Stimulated activated CD8-positive, alpha-beta memory T cell treated with anti-CD3 and anti-CD28 coated beads, Interleukin-7, amount 100 ng/mL, for 1 hour (primary cell): ENCODE measurements at places on chromosomes 3 and 15.

DNA sequence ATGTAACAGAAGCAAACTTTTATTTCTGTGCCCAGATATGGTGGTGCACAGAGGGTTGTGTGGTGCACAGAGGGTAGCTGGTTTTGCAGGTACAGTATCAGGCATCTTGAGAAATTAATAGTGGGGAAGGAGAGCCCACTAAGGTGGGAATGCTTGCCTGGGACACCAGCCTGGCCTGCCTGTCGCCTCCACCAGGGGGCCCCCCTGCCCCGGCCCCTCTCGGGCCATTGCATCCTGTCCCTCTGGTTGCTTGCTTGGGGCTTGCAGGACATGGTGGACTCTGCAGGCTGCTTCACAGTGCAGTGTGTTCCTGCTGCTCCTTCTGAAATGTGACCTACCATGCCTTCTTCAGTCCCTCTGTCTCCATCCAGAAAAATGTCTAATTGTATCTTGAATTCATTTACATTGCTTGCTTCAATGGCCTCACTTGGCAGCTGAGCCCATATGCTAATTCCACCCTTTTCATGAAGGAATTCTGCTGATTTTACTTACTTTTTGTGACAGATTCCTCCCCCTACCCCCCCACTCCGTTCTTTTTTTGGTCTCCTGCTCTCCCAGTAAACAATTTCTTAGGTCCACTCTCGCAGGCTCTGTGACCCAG, 73.6 kb downstream of the EEFSEC start:
- no peak for DNase-seq

GRCh38 chr3:65636326-65636725, 402.4 kb downstream of the MAGI1 start:
- DNase-seq = no peak

DNA sequence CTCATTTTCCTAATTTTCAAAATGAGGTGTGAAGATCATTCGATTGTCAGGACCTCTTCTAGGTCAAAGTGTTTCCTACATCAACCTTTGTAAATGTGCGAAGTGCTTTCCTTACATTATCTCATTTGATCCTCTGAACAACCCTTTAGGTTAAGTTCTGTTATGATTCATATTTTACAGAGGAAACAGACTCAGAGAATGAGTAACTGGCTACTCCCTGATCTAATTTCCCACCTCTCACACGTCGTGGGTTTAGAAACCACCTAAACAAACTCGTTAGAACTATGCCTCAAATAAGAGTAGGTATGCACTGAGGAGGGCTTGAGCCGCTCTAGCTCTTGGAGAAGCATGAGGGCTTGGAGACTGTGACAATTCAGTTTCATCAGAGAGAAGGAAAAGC, 148.6 kb downstream of the CD47 start:
- no peak for DNase-seq

DNA sequence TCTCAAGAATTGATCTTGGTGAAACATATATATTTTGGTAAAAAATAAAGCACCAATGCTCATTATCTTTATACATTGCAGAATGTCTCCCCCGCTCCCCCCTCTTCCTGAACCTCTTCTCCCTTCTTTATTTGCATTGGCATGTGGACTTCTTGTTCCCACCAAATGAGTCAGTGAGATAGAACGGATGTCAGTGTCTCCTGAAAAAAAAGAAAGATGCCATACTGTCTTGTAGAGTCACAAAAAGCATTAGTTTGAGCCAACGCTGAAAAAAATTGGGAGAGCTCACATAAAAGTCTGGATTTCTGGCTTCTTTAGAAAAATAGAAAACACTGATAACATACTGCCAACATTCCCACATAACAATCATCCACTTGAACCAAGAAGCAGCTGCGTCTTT, 32.0 kb upstream of the STXBP5L start:
- no peak for DNase-seq

- no peak for DNase-seq
These were observed 128.4 kb downstream of the EEFSEC start for GRCh38 chr3:128281461-128282367.

DNA sequence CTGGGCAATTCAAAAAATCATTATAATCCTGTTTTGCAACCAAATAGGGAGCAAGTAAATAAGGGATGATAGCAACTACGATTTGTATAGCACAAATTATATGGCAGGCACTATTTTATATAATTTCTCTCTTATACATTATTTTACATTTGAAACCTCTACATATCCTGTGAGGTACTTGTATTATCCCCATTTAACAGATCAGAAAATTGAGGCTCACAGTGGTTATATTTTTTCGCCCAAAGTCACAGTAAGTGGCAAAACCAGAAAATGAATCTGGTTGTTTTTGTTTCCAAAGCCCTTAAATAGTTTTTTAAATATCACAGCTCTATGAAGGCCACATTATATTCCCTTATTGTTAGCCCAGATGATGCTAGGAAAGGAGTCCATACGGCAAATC, 74.3 kb downstream of the MLH1 start:
- no peak for DNase-seq

DNA sequence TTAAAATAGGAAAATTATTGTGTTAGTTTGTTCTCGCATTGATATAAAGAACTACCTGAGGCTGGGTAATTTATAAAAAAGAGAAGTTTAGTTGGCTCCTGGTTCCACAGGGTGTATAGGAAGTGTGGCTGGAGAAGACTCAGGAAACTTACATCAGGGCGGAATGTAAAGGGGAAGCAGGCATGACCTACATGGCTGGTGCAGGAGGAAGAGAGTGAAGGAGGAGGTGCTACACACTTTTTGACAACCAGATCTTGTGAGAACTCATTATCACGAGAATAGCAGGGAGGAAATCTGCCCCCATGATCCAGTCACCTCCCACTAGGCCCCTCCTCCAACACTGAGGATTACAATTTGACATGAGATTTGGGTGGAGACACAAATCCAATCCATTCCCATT, 490.7 kb downstream of the RBMS3 start:
- DNase-seq = no peak

- no peak for DNase-seq
These were observed 87.3 kb upstream of the OSTN start for GRCh38 chr3:191111722-191112121.

GRCh38 chr3:177284383-177284881, 87.2 kb upstream of the TBL1XR1 start:
- DNase-seq = no peak

DNA sequence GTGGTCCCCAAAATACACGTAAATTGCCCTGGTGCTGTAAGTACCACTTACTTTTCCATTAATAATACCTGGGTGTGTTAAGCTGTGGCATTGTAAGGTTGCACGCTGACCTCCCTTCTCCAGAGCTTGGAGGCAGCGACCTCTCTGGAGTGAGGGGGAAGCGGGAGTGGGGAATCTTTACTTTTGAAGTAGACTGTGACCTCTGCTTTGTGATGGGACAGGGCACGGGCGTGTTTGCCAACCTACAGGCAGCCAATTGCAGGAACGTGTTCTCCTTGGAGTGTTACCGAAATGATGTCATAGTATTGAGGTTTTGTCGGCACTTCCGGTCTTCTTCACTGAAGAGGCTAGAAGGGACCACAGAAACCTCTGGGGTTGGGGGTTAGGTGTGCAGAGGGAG, 227.3 kb upstream of the C2CD4B start:
- no peak for DNase-seq

- DNase-seq = no peak
These were observed 47.7 kb upstream of the PRR23E start for GRCh38 chr3:127145266-127145665.

DNA sequence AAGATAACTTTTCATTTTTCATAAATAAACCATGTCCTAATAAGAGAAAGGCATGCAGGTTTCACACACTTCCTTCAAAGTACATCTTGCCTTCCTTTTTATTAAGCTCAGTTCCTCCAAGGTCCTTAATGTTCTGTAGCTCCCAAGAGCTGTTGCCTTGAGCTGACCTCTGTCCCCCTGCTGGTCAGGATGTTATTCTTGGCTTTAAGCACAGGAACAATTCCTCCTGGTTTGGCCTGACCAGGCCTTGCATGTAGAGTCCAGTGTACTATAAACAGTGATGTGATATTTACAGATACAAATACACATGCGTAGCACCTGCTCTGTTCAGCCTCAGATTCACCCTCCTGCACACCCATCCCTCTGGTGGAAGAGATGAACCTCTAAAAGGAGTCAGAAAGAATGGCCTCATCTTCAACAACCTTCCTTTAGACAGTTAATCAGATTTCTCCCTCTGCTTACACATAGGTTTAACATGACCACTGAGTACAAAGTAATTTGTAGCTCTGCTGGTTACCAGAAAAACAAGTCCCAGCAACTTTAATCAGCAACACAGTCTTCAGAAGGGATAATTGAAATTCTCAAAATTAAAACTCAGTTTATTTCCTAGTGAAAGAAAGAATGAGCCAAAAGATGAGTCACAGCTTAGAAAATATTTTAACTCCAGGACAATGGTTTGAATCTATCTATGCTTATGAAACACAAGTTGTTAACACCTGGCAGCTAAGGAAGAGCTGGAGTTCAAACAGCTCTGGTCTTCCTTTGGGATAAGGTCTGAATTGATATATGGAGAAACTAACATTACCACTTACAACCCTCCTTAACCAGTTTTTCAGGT, 46.5 kb downstream of the PTPN9 start:
- DNase-seq = no peak

DNA sequence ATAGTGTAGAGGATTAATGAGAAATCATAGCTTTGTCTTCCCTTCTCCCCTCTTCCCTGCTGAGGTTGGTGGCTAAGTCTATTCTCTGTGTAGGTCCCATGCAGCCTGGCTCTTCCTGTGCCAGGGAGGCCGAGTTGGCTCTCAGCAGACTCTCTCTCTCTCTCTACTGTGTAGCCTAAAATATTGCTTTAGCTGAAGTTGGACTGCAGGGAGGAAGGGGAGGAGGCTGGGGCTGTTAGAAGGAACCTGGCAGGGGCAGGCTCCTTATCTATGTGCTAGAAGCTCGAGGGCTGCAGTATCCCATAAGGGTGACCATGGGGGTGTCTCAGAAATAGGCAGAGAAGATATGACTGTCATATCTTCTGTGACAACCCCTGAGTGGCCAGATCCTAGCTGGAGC, 160.8 kb downstream of the EPHB1 start:
- DNase-seq = no peak

DNA sequence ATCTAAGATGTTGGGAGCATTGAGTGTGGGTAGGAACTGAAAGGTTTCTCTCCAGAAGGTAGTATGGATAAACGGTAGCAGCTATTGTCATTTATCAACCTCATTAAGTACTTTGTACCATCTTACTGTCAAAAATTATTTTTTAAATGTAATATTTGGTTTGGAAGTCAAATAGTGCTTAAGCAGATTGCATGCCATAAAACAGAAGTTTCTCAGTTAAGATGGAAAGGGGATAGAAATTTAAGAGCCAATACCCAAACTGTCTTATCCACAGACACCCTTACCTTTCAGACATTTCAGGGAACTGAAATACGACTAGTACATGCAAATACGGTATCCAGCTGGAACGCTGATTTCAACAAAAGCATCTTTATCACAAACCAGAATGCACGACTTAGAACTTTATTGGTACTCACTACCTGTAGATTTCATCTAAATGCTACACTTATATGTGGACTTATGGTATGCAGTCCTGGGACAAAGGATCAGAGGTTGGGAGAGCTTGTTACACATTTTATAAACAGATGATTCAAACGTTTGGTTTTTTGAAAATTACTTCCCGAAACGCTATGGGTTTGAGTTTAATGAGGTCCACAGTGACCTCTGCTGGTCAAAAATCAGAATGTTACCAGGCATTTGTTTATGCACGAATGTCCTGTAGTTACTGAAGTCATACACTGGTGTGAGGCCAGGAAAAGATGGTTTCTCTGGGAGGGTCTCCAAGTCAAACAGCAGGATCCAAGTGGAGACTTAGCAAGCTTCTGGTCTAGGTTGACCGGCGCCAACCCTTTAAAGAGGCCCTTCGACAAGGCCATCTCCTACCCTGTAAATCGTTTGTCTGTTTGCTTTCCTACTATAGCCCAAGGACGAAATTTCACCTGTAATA, 45.7 kb upstream of the DUT start:
- DNase-seq = no peak

- DNase-seq = no peak
These were observed 165.3 kb downstream of the SHQ1 start for GRCh38 chr3:72682936-72683452.

- no peak for DNase-seq
These were observed 778.0 kb upstream of the NECTIN3 start for GRCh38 chr3:110293660-110294059.

DNA sequence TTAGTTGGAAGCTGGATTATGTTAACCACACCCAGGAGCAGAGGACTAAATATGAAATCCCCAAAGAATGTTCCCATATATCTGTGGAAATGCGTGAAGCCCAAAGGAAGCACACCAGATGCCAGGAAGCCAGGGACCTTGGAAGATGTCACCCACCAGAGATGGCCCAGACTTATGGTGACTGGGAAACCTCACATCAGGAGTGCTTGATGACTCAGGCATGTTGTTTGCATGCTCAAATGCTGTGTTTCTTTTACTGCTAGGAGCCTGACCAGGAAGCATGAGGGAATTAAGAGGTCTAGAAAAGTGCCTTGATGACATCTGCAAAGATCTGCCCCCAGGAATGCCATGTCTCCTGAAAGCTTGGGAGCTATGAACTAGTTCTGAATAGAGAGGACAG, 109.0 kb upstream of the SLC2A2 start:
- DNase-seq = no peak

GRCh38 chr3:4981665-4982494, 2.6 kb downstream of the BHLHE40 start:
- no peak for DNase-seq

DNA sequence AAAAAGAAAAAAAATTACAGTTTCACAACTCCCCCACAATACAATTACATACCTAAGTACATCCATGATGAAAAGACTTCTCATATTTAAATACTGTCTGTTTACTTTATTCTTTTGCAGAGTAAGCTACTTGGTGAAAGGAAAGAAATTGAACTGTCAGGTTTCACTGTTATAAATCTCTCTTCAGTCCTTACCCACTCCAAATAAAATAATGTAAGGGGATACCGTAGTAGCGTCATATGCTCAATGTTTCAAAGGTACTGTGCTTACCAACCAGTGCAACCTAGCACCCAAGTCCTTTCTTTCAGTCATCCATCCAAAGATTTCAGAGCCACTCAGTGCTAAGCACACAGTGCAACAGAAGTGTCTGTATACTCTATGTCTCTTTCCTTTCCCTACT, 13.4 kb downstream of the GSK3B start:
- no peak for DNase-seq

- no peak for DNase-seq
These were observed 81.6 kb downstream of the MCTP2 start for GRCh38 chr15:94312946-94313345.

DNA sequence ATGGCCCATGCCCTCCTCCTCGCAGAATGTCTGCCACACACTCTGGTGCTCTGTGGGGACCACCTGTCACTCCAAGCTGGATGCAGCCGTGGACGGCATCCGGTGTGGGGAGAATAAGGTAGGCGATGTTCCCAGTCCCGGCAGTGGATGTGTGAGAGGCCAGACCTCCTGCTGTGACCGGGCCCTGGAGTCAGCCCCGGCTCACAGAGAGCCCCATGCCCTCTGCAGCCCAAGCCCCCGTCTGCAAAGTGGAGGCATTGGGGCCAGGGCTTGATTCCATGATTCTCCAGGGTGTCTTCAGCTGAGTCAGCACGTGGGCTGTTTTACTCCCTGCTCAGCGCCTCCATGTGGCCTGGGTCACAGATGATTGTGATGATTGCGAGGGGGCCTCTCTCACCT, 32.2 kb downstream of the GOLGA6L10 start:
- DNase-seq = no peak
